ENCODE measurements at places on chromosomes 13 and 19.

GRCh38 chr19:10643968-10644259 is 10.2 kb upstream of the ILF3 start:
- no peak for DNase-seq

- DNase-seq, result no peak
Observed at GRCh38 chr19:17687141-17687856, 855 bp downstream of the UNC13A start.

- no peak for DNase-seq
Observed at GRCh38 chr13:65090186-65090585, 2139.9 kb downstream of the PCDH9 start.

GRCh38 chr13:71316792-71317363 is 550.1 kb downstream of the DACH1 start:
- no peak for DNase-seq

DNA sequence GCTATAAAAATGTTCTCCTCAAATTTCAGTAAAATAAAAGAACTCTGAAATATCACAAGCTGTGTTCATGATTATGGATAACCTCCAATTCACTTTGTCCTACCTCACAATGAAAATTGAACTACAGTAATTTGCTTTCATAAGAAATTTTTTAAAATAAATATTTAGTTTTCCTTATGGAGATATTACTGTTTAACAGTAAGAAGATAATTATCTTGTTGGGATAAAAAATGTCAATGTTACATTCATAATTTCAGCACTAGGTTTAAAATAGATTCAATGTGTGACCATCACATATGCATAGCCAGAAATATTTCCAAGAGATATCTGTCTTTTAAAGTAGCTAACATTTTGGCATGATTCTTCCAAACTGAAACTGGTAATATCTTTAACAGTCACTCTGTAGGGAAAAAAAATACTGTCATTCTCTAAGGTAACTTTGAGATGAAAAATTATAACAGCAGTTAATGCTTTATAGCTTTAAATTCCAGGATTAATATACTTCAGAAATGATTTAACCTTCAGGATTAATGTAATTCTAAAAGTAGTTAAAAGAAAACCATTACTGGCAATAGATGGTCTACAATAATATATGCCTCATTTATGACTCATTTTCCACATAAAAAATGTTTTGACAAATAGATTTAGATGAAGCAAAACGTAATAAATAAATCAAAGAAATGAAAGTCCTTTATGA is 91.3 kb downstream of the SPRY2 start:
- no peak for DNase-seq

DNA sequence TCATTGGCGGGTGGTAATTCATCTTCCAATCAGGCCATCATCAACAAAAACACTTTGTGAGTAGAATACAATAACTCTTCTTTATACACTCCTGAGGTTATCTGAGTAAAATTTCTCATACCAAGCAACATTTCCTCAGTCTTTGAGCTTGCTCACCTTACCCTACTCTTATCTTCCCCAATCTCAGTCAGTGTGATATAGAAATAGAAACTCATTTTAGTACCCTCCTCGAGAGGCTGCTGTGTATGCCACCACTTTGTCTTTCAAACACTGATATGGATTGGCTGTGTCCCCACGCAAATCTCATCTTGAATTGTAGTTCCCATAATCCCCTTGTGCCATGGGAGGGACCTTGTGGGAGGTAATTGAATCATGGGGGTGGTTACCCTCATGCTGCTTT is 209.7 kb downstream of the RBM26 start:
- DNase-seq, result no peak

DNA sequence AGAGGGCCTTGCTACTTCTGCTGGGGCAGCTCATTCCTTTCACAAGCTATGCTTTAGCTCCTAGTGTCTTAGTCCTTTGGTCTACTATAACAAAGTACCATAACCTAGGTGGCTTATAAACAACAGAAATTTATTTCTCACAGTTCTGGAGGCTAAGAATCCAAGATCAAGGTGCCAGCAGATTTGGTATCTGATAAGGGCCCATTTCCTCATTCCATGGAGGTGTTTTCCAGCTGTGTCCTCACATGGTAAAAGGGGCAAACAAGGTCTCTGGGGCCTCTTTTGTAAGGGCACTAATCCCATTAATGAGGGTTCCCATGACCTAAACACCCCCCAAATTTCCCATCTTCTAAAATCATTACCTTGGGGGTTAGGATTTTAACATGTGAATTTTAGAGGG is 57.9 kb upstream of the LRCH1 start:
- no peak for DNase-seq

- no peak for DNase-seq
Observed at GRCh38 chr19:47994209-47994802, at the start of gene ELSPBP1. Gene ELSPBP1 (plus strand): TSS chr19:47994632. CDS start chr19:48008668, 14,036 bp downstream.

GRCh38 chr13:100382785-100383184 is 205.8 kb downstream of the GGACT start:
- no peak for DNase-seq

GRCh38 chr13:21637296-21637695 is 33.3 kb upstream of the MICU2 start:
- peak; percentile 39 for DNase-seq

- no peak for DNase-seq
Observed at GRCh38 chr13:36294096-36294495, 3.5 kb downstream of the CCDC169 start.

- no peak for DNase-seq
Observed at GRCh38 chr13:40181203-40181845, 485.1 kb downstream of the FOXO1 start.

- no peak for DNase-seq
Observed at GRCh38 chr13:33100886-33101285, 84.7 kb downstream of the KL start.

DNA sequence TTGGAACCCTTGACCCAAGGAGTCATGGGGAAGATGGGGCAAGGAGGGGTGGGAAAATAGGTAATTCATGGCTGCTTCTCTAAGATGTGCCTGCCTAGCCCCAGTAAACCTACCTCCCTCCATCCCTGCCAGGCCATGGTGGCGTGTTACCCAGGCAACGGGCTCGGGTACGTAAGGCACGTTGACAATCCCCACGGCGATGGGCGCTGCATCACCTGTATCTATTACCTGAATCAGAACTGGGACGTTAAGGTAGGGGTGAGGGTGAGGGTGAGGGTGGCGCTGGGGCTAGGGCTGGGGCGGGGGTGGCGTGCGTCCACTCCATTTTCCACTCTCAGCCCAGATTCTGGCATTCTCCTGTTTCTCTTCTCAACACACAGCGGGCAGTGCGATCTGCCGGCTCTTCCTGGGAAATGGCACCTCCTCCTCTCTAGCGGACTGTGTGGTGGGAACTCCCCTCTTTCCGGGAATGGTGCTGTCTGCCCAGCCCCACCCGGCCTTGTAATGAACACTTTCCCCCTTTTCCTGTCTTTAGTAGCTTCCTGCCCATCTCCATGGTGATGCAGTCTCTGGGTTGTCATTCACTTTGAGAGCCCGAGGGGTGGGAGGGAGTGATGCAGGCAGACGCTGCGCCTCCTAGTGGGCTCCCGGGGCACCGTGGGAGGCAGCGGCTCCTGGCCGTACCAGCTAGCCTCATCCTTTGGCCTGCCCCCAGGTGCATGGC is 7.6 kb downstream of the EGLN2 start:
- peak; percentile 77 for DNase-seq

- peak; percentile 54 for DNase-seq
Observed at GRCh38 chr13:24618011-24618955, 61.9 kb upstream of the ATP12A start.

DNA sequence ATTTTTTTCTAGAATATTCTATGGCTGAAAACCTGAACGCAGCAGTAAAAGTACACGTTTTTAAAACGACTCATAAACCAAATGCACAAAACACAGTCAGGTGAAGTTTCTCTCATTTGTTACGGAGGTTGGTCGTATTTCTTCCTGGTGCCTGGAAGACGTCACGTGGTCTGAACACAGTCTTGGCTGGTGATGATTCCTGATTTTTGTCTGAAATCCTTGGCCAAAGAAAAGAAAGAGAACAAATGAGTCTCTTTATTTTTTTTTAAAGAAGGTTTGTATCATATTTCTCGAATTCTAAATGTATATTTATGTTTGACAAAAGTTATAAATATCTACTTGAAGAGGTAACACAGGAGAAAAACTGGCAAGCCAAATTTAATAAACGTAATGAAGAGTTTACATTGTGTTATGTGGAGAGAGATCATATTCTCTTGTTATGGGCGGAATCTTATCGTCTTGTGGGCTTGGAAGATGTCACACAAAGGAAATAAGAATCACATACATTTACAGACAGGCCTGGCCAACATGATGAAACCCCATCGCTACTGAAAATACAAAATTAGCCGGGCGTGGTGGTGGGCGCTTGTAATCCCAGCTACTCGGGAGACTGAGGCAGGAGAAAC is 10.0 kb upstream of the PNMA8A start:
- no peak for DNase-seq

DNA sequence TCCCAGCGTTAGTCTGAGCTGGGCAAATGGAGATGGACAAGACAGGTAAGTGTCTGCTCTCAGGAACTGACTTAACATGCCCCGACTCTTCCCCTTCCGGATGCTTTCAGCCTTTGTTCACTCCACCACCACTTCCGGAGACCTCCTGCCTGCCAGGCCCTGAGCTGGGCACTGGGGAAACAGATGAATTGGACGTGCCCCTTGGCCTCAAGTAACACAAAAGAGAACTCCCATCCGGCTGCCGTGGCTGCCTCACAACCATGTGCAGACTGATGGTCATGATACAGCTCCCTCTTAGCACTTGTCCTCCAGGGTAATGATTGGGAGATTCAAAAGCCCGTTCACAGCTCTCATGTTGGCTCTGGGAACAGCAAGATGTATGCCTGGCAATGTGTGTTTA is 6.9 kb downstream of the ZNF784 start:
- no peak for DNase-seq

DNA sequence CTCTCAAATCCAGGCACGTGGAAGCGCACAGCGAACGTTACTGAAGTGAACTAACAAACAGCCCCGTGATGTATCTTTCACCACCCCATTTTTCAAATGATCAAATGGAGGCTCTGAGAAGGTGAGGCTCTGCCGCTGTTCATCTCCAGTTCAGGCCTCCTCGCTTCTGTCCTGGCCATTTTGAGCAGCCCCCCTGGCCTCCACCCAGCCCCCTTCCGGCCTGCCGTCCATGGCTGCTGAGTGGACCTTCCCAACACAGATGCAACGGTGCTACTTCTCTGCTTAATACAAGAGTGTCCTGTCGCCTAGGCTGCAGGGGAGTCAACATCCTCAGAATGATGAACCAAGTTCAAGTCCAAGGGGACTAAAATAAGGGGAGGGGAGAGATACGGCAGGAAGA is 9.7 kb downstream of the SYDE1 start:
- no peak for DNase-seq

- DNase-seq, result no peak
Observed at GRCh38 chr19:15265214-15265849, 33.1 kb upstream of the EPHX3 start.

GRCh38 chr13:80012251-80012650 is 328.7 kb downstream of the SPRY2 start:
- no peak for DNase-seq

DNA sequence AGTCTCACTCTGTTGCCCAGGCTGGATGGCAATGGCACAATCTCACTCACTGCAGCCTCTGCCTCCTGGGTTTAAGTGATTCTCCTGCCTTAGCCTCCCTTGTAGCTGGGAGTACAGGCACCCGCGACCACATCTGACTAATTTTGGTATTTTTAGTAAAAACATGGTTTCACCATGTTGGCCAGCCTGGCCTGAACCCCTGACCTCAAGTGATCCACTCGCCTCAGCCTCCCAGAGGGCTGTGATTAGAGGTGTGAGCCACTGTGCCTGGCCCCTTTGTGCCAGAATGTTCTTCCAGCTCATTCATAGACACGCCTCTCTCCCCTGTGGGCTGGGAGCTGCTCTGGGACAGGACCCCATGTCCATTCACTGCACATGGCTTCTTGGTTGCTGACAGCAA is 9.1 kb downstream of the MYDGF start:
- DNase-seq, result no peak

DNA sequence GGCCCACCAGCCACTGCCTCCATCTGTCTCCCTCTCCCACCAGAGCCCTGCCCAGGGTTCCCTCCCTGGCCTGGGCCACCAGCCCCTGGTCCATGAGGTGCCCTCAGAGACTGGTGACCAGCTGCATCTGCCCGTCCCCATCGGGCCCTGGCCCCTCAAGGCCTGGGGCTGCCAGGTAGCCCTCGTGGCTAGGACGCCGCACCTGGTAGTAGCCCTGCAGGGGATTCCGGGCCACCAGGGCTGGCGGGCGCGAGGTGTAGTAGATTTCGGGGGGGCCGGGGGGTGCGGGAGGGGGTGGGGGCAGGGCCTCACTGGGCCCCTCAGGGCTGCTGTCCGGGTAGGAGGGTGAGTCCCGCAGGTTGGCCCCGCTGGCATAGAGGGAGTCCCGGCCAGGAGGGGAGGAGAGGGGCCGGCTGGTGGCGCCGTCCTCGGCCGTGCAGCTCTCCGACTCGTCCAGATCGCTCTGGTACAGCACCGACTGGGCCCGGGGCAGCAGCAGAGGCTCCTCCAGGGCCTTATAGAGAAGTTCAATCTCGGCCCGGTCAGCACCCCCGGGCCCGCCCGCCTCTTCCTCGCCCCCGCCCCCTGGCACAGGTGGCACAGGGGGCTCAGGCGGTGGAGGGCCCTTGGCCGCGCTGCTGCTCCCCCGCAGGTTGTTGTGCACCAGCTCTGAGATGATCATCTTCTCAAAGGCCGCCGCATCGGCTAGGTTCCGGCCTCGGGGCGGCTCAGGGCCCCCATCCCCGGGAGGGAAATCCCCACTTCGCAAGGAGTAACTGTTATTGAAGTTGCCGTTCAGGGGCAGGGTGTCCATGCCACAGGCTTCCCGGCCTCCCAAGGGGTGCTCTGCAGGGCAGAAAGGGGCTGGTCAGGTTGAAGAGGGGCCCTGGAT is 14.6 kb upstream of the ASF1B start:
- no peak for DNase-seq

- no peak for DNase-seq
Observed at GRCh38 chr13:20049558-20050473, 91.3 kb downstream of the ZMYM2 start.

DNA sequence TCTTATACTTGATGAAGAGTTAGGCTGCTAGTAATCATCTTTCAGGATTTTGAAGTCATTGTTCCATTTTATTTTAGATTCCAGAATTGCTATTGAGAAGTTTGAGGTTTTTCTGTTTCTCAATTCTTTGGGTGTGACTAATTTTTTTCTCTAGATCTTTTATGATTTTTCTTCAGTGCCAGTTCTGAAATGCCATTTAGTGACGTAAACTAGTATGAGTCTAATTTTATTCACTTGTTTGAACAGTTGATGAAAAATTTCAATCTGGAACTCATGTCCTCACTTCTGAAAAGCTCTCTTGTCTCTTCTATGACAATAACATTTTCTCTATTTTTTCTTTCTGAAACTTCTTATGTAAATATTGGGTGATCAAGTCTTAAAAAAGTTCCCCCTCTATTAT is 188.5 kb upstream of the HTR2A start:
- DNase-seq, result no peak
